RCC 7860 (cell line): ENCODE measurements at places on chromosomes 7 and 10.

GRCh38 chr10:51800121-51800520 is 100.7 kb upstream of the CSTF2T start:
- no peak for DNase-seq

GRCh38 chr10:63651864-63652263 is 130.7 kb downstream of the REEP3 start:
- no peak for DNase-seq

- peak; percentile 54 for DNase-seq
These were observed 258.4 kb downstream of the SEMA3A start for GRCh38 chr7:83936056-83936708.

- DNase-seq: peak; percentile 56
These were observed 21.5 kb upstream of the GHITM start for GRCh38 chr10:84117686-84118394.

- DNase-seq: no peak
These were observed 23.8 kb upstream of the STN1 start for GRCh38 chr10:103941801-103942200.

DNA sequence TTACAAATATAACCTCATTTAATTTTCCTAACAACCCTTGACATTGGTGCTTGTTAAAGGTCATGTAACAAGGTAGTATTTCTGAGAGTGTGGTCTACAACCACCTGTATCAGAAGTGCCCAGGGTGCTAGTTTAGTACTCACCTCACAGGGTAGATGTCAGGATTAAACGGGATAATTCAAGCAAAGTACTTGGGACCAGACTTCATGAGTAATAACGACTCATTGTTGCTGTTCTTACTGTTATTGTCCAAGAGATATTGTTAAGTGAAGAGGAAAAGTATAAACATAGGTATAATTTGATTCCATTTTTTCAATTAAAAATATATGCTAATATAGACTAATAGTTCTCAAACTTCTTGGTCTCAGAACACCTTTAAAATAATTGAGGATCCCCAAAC is 179.3 kb downstream of the WNT2 start:
- peak; percentile 29 for DNase-seq

GRCh38 chr7:80054356-80054755 is 80.3 kb upstream of the GNAI1 start:
- no peak for DNase-seq

GRCh38 chr7:28110427-28111012 is 70.1 kb downstream of the JAZF1 start:
- no peak for DNase-seq

GRCh38 chr7:117375380-117375779 is 51.9 kb downstream of the ASZ1 start:
- no peak for DNase-seq

DNA sequence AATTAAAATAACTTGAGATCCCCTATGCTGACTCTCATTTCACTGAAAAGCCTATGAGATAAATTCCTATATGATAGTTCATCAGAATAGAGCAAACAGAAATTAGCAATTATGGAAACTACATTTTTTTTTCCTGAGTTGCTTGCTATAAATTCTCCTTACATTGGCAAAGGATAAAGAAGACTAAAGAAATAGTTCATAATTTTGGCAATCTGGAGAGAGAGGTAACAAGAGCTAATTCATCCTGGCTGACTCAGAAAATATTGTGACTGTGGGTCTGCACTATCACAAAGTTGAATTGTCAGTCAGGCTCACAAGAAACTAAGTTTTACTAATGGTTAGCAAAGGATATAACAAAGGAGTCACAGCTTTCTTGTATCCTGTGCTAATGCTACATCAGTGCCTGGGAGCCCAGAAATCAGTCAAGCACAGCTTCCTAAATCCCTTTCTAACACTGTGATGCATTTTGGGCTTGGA is 483.0 kb downstream of the MAGI2 start:
- no peak for DNase-seq

- DNase-seq: no peak
These were observed 162.9 kb downstream of the SH3PXD2A start for GRCh38 chr10:103692436-103692951.

GRCh38 chr7:30019960-30020359 is 6.5 kb downstream of the FKBP14 start:
- DNase-seq: no peak

GRCh38 chr10:70656489-70656888 is 15.8 kb upstream of the ADAMTS14 start:
- DNase-seq: peak; percentile 95

DNA sequence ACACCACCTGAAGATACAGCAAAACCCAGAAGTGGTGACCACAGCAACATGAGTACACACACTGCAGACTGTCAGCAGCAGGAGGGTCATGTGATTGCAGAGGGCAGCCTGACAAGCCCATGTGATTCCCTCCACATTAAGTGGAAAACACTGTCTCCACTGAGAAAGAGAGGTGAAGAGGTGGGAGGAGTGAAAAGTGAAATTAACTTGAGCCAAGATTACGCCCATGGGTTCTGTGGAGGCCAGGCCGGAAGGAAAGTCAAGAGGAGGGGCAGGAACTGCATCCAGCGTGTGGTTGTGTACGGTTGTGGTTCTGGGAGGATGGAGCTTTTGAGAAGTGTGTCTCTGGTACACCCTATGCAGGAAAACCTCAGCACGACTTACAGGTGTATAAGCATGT is 138.5 kb downstream of the PLXNA4 start:
- no peak for DNase-seq

DNA sequence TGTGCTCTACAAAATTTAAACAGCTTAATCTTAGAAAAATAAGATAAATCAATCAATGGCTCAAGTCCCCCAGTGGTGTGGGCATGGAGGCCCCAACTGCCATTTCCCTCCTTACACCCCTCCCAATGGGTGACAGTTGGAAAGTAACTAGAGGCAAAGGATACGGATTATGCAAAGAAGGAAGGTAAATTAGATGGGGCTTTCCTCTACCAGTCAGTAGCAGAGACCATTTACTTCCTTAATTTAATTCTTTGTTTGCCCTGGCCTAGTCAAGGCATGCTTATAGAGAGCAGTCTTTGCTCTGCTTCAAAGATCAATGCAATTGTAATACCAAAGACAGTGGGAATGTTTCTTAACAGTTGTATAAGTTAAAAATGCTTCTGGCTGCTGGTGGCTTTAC is 63.3 kb upstream of the PAPSS2 start:
- no peak for DNase-seq

DNA sequence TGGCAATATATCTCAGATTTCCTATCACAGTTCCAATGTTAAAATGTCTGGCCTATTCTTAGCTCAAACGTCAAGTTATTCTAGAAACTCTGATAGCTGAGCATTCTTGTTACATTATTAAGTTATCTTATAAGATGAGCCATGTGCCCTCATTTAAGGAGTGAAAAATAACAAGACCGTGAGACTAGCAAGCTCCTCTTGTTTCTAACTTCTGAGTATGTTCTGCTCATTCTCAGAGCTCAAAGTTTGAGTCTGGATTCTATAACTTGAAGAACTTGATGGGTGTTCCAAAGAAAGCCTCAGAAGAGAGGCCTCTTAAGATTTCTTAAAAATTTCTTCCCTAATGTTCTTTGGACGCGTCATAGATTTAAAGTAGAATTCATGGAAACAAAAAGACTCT is 215.2 kb downstream of the HTR7 start:
- no peak for DNase-seq

- peak; percentile 59 for DNase-seq
These were observed 77.1 kb downstream of the BMPER start for GRCh38 chr7:33982425-33982786.

DNA sequence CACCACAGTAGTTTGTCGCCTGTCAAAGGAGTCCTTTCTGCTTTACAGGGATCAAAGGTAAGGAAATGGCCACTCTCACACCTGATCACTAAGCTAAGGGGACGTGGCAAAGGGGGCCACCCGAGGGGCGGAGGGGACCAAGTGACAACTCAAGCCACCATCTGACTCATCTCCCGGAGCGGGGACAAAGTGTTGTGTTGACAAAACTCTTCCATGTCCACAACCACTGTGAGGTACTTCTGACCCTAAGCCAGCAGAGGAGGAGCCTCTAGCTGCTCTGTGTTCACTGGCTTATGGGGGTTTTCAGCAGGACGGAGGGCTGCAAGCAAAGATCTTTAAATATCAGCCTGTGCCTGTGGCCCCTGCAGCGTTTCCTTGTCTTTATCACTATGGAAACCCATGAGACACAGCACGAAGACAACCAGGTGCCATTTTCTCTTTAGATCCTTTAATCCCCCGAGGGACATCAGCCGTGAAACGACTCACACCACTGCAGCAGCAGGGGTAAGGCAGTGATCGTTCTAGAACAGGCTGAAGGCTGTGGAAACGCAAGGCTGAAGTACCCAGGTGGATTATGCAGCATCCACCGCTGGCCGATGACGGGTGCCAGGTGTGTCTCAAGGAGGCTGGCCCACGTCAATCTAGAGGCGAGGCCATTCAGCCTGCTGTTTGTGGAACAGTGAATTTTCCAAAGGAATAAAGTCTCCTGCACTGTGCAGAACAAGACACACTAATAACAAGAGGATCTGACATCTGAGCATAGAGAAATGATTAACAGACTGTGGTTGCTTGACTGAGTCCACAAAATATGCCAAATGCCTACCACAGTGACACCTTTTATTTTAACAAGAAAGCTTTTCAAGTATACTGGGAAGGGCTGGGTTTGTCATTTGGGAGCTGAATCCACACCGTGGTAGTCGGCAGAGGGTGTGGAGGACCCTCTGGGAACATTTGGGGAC is 26.6 kb upstream of the DDC start:
- DNase-seq: peak; percentile 74

GRCh38 chr7:151539088-151539671 is 19.5 kb upstream of the RHEB start:
- no peak for DNase-seq

DNA sequence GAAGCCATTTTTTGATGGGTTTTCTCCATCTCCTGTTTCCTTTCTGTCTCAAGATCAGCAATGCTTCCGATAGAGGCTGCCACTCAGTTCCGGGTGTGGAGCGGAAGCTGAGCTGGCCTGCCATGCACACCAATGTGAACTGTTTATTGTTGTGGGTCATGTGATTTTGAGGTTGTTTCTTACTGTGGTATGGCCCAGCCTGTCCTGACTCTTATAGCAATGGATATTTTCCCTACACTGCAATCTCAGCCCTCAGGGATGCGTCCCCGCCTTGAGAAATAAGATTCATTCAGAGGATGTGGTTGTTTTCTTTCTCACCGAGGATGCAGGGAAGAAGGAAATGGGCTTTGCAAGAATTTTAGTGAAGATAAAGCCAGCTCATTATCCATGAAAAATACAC is 134.7 kb downstream of the PFKFB3 start:
- DNase-seq: no peak

DNA sequence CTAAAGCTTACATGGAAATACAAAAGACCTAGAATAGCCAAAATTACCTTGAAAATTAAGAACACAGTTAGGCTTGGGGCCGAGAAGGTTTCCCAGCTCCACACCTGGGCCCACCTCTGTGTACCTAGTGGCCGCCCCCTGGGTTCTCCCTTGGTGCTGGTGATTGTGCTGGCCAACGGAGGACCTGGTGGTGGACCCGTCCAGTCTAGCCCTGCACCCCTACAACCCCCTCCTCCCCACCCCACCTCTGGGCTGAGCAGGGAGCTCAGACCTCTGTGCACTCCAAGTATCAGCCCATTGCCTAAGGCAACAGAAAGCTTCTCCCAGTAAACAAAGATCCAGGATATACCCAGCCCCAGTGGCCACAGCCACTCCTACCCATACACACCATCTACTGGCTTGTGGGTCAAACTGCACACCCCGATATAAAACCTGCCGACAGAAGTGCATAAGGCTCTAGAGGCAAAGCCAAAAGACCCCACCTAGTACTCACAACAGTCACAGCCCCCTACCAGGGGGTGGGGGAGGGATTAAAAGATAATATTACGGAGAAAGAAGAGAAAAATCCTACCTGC is 105.0 kb upstream of the DIP2C start:
- DNase-seq: no peak

- no peak for DNase-seq
These were observed 562.4 kb upstream of the AUTS2 start for GRCh38 chr7:69035826-69036225.

GRCh38 chr7:108358553-108358952 is 97.7 kb downstream of the NRCAM start:
- DNase-seq: peak; percentile 41

DNA sequence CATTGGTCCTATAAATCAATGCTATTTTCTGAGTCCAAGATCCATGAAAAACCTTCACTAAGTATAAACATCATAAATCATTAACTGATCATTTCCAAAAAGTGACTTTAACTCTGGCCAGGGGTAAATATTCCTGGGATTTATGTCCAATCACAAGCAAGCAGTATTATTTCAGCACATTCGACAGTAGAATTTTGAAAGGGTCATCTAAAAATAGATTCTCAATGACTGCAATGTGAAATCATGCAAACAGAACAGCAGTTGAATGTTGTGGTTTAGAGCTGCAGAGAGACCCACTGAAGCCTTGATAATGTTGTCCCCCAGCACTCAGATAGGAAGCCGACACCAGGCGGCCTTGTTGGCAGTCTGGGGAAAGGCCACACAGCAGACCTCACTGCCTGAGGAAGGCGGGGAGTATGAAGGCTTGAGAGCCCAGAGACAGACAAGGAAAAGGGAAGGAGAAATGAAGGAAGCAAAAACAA is 38.1 kb downstream of the FAM107B start:
- peak; percentile 14 for DNase-seq

- DNase-seq: peak; percentile 92
These were observed 2.3 kb upstream of the MIOS start for GRCh38 chr7:7564323-7564780.

- no peak for DNase-seq
These were observed 97.7 kb upstream of the MEOX2 start for GRCh38 chr7:15783987-15784693.

DNA sequence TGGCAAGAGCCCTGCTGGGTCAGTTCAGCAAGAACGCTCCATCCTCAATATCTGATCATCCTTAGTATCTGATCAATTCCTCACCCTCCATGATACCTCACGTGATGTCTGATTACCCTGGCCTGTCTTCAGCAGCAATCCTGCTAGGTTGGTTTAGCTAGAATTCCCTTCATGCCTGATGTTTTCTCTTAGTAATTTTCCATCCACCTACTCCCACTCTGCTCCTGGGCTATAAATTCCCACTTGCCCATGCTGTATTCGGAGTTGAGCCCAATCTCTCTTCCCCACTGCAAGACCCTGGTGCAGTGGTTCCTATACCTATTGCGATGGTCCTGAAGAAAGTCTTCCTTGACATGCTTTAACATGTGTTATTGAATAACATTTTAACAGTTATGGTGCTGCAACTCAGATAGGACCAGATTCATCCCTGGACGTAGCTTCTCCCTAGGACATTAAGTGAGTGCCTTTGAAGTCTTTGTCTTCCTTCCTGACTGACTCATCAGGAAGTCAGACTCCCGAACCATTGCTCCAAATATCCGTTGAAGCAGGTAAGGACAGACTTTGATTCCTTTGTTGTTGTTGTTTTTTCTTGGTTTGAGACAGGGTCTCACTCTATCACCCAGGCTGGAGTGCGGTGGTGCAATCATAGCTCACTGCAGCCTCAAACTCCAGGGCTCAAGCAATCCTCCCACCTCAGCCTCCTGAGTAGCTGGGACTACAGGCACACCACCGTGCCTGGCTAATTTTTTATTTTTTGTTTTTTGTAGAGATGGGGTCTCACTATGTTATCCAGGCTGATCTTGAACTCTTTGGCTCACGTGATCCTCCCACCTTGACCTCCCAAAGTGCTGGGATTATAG is 29.4 kb upstream of the CLDN3 start:
- DNase-seq: no peak
